ENCODE measurements at places on chromosomes 3 and 15. TPM values are rescaled to one million over a fixed set of nuclear protein-coding genes. Genes with fewer than 3 reads are reported as not detected.

The B3GNT5 gene
- total RNA-seq = 35.2 TPM

The ITIH1 gene
- not detected for total RNA-seq

The GUCA1C gene
- not detected for total RNA-seq

The ACY1 gene
- 35.1 TPM for total RNA-seq

The IQCF5 gene
- total RNA-seq = not detected

The NR2E3 gene
- total RNA-seq = not detected

- no peak for DNase-seq
These were observed 530.0 kb downstream of the MECOM start for GRCh38 chr3:169133178-169134161.

DNA sequence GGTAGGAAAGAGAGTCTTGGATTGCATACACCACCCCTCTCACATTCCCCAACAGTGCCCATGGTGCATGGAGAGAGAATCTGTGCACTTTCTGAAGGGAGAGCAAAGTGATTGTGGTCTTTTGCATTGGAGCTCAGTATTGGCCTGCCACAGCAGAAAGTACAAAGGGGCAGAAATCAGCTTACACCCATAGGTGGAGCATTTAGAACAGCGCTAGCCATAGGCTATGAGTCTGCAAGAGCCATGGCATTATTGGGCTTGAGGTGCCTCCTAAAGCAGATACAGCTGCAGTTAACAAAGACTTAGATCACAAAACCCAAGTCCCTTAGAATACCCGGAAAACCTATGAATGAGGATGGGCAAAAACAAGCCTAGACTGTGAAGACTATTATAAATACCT lies 21.8 kb downstream of the SI start:
- DNase-seq = no peak

GRCh38 chr15:79408041-79408440 lies 24.1 kb upstream of the MINAR1 start:
- DNase-seq = no peak

DNA sequence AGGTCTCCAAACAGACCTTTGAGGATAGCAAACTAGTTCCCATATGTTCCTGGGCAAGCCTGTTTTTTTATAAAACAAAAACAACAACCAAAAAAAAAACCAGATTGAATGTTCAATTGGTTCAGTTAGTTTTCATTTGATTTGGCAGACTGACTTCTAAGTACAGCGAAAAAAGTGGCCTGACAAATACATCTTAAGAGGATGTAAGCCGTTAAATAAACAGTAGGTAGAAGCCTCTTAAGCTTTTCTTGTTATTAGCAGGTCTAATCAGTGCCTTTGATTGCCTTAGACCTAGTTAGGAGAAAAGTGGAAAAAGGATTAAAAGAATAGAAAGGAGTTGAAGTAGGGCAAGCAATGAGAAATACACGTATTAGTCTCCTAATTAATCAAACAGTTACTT lies 13.2 kb downstream of the TSC22D2 start:
- DNase-seq = no peak

GRCh38 chr3:132681421-132681820 lies 21.3 kb downstream of the UBA5 start:
- no peak for DNase-seq

DNA sequence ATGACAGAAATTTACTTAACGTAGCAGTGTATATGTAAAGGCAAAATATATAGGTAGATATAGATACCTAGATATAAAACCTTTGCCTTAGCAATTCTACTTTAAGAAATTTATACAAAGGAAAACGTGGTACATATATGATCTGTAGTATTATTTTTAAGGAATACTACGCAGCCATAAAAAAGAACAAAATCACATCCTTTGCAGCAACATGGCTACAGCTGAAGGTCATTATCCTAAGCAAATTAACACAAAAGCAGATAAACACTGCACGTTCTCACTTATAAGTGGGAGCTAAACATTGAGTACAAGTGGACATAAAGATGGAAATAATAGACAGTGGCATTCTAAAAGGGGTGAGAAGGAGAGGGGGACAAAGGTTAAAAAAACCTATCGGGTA lies 14.8 kb upstream of the LIPC start:
- no peak for DNase-seq

- no peak for DNase-seq
These were observed 777.4 kb downstream of the TUSC7 start for GRCh38 chr3:117486719-117487716.

GRCh38 chr3:87167628-87168456 lies 59.3 kb upstream of the CHMP2B start:
- no peak for DNase-seq

DNA sequence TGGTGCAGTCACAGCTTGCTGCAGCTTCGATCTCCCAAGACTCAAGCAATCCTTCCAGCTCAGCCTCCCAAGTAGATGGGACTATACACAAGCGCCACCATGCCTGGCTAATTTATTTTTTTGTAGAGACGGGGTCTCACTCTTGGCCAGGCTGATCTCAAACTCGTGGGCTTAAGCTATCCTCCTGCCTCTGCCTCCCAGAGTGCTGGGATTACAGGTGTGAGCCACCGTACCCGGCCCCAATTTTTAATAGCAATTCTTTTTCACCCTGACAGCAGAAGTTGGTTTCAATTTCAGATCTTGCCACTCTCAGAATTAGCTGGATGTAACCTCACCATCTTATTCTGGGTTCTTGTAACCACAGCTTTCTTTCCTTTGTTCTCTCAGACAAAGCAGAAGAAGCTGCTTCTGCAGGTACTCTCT lies 64.8 kb downstream of the TRIM71 start:
- DNase-seq = no peak

- DNase-seq = no peak
These were observed 91.3 kb downstream of the SHQ1 start for GRCh38 chr3:72756900-72757299.

GRCh38 chr15:52287114-52287513 lies 8.5 kb downstream of the MYO5C start:
- DNase-seq = no peak

DNA sequence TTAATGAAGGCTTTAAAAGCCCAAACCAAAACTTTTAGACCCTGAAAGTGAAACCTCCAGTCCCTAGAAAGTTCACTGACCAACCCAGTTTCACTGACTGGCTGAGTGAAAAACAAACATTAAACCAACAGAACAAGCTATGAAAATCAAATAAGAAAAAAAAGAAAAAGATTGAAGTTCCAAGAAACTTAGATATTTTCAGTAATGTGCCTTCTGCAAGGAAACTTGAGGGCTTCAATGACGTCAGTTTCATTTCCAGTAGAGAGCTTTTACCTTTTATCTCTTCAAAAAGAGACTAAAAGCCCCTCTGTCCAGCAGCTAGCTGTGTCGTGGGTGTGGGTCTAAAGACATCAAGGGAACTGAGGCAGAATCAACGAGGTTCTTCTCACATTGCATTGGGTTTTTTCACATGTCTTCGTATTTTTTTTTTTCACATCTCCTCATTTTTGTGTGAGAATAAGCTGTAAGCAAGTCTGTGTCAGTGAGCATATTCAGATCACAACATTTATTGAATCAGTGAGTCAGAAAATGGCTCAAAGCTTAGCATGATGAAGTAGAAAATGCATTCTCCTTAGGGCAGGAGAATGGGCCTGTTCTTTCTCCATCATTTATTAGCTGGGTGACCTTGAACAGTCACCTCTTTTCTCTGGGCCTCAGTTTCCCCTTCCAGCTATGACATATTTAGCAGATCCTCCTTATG lies 54.8 kb upstream of the BCL6 start:
- no peak for DNase-seq

DNA sequence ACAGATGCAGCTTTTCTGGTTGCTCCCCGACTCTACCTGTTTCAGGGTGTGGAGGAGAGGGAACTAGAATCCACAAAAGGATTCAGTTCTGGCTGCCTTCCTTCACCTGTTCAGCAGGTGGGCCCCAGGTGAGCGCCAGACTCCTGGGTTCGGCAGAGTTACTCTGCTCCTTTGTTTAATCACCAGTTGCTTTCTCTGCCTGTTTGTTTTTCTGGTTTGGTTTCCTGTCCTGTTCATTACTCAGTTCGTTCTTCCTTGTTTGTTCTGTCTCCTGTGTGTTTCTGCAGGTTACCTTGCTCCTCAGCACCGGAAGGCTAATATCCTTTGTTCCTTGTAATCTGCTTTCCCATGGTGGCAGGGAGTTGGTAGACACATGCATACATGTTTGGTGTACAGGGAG lies 508.5 kb upstream of the ATP11B start:
- no peak for DNase-seq

- DNase-seq = no peak
These were observed 478.2 kb upstream of the DPH6 start for GRCh38 chr15:36024031-36024688.

DNA sequence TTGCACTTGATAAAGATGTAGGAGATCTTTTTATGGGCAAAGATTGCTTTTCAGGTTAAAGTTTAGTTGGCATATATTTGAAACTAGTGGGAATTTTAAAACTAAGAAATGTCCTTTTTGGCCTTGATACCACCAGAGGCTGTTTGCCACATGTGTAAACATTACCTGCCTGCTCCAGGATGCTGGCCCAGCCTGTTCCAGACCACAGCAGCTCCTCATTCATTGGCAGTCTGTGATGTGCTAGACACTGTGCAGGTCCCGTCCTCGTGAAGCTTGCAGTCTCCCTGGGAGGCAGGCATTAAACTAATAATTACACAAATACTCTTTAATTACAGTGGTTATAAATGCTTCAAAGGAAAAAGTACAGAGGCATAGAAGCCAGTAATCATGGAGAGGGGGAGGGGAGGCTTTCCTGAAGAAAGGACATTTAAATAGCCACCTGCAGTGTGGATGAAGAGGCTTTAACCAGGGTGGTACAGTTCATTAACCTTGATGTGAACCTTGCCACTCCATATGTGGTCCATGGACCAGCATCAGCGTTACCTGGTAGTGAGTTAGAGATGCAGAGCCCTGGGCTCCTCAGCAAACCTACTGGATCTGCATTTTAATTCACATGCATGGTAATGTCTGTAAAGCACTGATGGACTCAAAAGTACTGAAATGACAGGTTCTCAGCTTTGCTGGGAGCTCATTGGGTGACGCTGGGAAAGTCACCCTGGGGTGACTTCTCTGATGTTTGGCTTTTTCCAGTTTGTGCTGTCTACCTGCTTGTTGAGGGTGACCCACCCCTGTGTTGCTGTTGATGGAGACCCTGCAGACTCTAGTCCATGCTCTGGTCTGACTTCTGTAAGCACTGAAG lies 5.3 kb downstream of the ZNF710 start:
- DNase-seq = no peak

GRCh38 chr15:29678504-29679034 lies 143.7 kb downstream of the TJP1 start:
- peak; percentile 71 for DNase-seq

DNA sequence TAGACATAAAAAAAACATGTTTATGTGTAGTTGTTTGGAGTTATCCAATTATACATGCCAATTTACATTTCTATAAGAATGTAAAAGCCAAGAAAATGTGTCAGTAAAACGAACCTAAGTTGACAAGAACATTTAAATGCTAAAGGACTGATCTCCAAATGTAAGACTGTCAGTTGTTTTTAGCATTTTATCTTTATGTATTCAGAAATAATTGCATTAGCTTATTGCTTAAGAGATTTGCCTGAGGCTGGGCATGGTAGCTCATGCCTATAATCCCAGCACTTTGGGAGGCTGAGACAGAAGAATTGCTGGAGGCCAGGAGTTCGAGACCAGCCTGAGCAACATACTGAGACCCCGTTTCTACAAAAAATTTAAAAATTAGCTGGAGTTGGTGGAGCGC lies 26.9 kb downstream of the PXK start:
- DNase-seq = no peak

GRCh38 chr3:101009386-101009785 lies 16.2 kb upstream of the ABI3BP start:
- no peak for DNase-seq
